ENCODE measurements at places on chromosomes 7 and 10. TPM values are rescaled to one million over a fixed set of nuclear protein-coding genes. Genes with fewer than 3 reads are reported as not detected.

DNA sequence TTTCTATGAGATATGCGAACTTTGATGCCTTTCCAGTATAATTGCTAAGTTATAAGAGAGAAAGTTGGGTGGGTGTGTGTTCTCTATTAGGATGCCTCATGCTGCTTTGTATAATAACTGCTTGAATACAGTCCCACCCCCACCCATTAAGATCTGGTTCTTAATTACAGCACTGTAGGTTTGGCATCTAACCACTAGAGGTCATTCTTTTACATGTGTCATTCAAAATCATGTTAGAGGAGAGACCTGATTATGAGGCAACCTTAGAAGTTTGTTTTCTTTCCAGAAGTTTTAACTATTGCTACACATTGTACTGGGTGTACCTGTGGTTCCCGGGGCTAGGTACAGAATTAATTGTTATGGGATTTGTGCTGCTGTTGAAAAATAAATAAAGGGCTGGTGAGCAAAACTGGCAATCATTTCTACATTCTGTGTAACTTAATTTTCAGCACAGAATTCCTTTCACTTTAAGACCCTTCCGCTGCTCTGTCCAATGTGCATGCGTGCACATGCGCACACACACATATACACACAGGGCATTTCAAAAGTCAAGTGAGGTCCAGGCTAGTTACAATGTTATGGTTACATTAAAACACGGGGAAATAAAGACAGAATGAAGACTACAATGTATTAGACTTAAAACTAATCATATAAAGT, 1156.3 kb downstream of the SORCS3 start:
- no peak for DNase-seq

GRCh38 chr10:970311-971149, 17.7 kb upstream of the GTPBP4 start:
- DNase-seq = no peak

DNA sequence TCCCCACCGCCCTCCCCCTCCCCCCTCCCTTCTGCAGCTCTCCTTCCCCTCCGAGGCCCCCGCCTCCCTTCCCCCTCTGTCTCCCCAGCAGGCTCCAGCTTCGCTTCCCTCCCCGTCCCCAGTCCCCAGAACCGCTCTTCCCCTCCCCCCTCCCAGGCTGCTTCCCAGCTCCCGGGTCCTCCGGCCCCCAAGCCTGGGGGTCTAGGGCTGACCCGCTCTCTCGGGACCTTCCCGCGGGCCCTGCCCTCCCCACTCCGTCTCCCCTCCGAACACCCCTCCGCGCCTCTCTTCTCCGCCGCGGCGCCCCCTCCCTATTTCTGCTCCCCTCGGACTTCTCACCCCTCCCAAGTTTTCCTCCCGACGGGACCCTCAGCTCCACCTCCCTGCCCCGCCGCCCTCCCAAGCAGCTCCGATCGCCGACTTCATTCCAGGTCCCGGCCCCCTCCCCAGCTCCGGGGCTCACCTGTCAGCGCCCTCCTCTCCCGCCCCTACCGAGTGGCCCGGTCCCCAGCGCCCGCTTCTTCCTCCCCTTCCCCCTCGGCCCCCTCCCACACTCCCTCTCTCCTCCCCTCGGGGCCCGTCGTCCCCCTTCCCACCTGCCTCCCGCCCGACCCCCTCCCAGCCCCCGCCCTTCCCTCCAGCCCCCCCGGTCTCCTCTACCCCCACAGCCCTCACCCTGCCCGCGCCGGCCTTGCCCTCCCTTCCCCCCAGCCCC, 990 bp downstream of the ZNF467 start:
- no peak for DNase-seq

GRCh38 chr10:9895453-9895852, 1122.2 kb upstream of the CELF2 start:
- no peak for DNase-seq

DNA sequence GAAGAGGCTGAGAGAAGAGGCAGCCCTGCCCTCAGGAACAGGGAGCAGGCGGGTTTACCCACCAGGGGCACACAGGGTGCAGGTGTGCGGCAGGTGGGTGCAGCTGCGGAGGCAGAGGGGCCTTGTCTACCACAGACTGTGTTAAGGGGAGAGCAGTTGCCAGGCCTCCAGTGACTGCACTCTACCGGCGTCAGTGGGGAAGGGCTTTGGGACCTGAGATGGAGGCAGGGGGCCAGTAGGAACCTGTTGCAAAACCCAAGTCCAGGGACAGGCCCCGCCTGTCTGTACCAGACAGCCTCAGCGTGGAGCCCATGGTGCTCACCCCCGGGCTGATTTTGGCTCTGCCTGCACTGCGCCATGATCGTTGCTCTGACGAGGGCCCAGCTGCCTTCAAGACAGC, 507.6 kb upstream of the FOXK1 start:
- DNase-seq = no peak

- no peak for DNase-seq
Observed at GRCh38 chr7:131616487-131617200, 60.2 kb upstream of the PODXL start.

DNA sequence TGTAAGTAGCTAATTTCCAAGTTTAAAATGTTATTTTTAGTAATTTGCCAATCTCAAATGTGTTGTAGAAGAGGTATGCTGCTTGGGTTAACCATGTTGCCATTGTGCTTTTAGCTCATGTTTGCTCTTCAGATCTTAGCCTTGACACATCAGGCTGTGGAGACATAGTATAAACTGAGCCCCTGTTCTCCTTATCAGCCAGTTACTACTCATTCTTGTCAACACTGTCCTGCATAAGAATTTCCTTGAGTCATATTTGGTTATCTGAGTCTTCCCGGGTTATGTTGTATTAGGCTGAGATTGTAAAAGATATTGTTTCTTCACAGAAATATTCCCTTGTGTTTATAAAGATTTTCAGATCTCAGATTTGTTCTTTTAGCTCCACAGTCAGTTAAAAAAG, 4.1 kb downstream of the SSBP1 start:
- DNase-seq = no peak

- DNase-seq = no peak
Observed at GRCh38 chr7:33076737-33077136, 14.2 kb upstream of the NT5C3A start.

DNA sequence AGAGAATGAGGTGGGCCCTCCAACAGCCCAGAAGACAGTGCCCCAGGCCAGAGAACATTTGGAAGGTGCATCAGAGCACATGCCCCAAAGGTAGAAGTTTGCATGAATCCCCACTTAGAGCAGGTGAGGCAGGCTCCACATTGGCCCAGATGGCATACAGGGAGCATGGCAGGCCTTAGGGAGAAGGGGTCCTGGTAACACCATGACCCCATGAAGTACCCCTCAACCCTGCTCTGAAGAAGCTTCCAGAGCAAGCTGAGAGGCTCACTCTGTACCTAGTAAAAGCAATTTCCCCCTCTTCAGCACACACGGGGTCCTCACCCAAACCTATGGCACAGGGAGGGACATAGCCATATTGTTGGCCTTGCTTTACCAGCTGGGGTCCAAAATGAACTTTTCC, 162.6 kb downstream of the BUB3 start:
- DNase-seq = no peak

DNA sequence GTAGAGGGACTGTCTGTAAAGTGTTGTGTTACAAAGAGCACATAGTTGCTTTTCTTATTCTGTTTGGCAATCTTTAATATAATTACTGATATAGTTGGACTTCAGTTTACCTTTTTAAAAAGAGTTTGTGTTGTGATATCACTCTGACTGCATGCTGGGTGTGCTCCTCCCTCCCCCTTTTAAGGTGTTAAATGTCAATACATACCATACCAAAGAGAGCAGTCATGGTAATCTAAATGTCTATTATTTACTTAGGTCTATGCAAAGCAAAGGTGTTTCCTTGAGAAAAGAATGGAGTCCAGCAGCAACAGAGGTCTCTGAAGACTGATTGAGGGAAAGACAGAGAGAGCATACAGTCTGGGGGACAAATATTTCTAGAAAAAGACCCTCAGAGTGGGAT, 275.1 kb upstream of the NRP1 start:
- no peak for DNase-seq

- DNase-seq = no peak
Observed at GRCh38 chr7:47666164-47666862, 84.4 kb upstream of the TNS3 start.

GRCh38 chr7:157729566-157729965, 392.8 kb downstream of the DNAJB6 start:
- no peak for DNase-seq

GRCh38 chr10:104274762-104275721, 6.1 kb downstream of the GSTO2 start:
- no peak for DNase-seq

The GFRA1 gene
- total RNA-seq = 153 TPM

The ERVW-1 gene
- total RNA-seq = not detected

The PTF1A gene
- total RNA-seq = not detected

The EN2 gene
- total RNA-seq = 0.32 TPM

The VAX1 gene
- total RNA-seq = not detected

The ADAP1 gene
- 7.5 TPM for total RNA-seq

The PRPS1L1 gene
- total RNA-seq = not detected

The SEMA3E gene
- total RNA-seq = 4.3 TPM

The TUBAL3 gene
- not detected for total RNA-seq
